ENCODE measurements at places on chromosomes 6 and 20.

- no peak for DNase-seq
Measured at GRCh38 chr20:31363295-31363694, 5.1 kb upstream of the DEFB118 start.

DNA sequence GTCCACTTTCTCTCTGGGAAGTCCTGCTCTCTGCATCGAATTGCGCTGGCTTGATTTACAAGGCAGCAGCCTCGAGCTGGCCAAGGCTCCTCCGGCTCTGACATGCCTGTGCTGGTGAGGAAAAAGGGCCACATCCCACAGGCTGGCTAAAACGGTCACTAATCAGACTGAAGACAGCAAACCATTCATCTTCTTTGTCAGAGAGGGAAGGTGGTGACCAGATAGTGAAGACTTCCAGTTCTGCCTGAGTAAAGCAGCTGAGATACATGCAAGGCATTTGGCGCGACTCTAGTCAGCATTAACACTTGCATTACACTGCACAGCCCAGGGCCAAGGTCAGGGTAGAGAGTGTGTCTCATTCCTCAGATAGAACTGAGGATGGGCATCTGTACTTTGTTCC lies 203.2 kb upstream of the MAP3K7 start:
- DNase-seq: no peak

DNA sequence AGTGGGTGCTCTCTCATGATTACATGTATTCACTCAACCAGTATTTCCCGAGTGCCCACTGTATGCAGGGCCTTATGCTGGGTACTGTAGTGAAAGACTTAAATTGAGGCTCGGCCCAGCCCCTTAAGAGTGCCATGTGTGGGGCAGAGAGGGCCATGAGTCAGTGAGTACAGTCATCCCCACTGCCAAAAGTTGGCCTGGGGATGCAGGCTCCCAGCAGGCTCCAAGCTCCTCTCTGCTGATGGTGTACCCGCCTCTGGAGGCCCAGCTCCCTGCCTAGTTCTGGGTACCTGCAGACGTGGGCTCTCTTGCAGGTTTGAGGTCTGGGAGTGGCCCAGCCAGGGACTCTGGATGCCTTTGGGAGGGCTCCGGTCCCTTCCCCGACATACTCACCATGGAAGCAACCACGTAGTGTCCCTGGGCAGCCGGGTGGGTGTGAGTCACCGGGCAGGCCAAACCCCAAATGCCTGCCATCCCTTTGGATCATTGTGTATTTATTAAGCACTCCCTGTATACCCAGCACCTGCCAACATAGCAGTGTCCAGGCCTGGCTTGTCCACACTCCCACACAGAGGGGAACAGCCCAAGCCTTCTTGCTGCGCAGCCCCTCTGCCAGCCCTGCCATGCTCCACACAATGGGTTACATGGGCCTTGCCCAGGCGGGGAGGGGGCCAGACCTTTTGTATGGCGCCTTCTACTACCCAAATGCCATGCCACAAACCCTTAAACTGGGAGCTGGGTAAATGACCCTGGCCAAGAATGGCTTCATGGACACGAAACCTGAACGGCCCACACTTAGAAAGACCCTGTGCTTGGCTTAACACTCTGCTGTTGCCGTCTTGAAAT lies 153.6 kb downstream of the VEGFA start:
- no peak for DNase-seq

- no peak for DNase-seq
Measured at GRCh38 chr6:149833651-149834050, 30.5 kb downstream of the LRP11 start.

DNA sequence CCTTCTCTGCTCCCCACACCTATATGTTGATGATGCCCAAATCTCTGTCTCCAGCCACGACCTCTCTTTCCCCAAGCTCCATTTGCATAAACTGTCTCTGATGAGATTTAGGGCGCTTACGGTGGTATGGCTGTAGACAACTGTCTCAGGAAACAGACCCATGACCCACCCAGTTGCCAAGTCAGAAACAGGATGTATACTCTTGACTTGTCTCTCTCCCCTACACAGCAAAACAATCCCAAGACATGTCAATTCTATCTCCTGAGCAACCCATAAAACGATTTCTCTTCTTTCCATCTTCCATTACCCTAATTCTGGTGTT lies 13.9 kb downstream of the GNL1 start:
- DNase-seq: no peak

- no peak for DNase-seq
Measured at GRCh38 chr6:135866445-135867123, 15.1 kb downstream of the PDE7B start.

DNA sequence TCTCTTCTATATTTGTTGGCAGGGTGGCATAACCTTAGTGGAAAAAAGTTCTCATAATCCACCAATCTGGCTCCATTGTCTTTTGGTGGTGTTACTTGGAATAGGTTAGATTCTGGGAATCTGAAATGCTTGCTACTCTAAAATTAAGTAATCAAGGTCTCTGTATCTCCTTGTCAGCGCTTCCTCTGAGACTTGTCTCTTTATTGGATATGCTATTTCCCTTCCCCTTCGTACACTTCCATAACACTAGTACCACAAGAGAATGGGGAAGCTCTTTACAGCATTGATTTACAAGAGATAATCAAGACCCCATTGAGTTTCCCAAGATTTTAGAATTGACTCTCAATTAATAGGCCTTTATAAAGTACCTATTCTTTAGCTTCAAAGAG lies 280.2 kb downstream of the ADGB start:
- no peak for DNase-seq

DNA sequence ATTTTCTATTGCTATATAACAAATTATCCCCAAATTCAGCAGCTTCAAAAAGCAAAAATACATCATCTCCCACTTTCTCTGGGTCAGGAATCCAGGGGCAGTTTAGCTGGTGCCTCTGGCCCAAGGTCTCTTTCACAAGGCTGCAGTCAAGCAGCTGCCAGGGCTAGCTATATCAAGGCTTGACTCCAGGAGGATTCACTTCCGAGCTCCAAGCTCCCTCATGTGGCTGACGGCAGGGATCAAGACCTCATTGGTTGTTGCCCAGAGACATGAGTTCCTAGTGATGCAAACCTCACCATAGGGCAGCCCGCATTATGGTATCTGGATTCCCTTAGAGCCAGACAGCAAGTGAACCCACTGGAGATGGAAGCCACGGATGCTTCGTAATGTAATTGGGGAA lies 1.3 kb upstream of the VNN1 start:
- DNase-seq: no peak

- DNase-seq: no peak
Measured at GRCh38 chr6:134152767-134153485, 100.5 kb upstream of the SLC2A12 start.

DNA sequence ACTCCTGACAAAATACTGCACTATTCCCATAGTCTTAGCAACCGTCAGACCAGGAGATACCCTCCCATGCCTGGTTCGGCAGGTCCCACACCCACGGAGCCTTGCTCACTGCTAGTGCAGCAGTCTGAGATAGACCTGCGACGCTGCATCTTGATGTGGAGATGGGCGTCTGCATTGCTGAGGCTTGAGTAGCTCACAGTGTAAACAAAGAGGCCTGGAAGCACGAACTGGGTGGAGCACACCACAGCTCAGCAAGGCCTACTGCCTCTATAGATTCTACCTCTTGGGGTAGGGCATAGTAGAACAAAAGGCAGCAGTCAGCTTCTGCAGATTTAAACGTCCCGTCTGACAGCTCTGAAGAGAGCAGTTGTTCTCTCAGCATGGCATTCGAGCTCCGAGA lies 25.4 kb downstream of the TMEM244 start:
- no peak for DNase-seq

GRCh38 chr20:41086402-41087324 lies 50.7 kb upstream of the PLCG1 start:
- no peak for DNase-seq

GRCh38 chr20:1196634-1197033 lies 6.6 kb upstream of the C20orf202 start:
- DNase-seq: no peak

DNA sequence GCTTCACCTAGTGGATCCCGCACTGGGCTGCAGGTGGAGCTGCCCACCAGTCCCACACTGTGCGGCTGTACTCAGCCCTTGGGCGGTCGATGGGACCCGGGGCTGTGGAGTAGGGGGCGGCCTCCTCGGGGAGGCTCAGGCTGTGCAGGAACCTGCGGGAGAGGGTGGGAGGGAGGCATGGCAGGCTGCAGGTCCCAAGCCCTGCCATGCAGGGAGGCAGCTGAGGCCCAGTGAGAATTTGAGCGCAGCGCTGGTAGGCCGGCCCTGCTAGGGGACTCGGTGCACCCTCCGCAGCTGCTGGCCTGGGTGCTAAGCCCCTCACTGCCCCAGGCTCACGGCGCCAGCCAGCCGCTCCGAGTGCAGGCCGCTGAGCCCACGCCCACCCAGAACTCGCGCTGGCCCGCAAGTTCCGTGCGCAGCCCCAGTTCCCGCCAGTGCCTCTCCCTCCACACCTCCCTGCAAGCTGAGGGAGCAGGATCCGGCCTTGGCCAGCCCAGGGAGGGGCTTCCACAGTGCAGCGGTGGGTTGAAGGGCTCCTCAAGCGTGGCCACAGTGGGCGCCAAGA lies 1407.6 kb downstream of the EPHA7 start:
- no peak for DNase-seq

DNA sequence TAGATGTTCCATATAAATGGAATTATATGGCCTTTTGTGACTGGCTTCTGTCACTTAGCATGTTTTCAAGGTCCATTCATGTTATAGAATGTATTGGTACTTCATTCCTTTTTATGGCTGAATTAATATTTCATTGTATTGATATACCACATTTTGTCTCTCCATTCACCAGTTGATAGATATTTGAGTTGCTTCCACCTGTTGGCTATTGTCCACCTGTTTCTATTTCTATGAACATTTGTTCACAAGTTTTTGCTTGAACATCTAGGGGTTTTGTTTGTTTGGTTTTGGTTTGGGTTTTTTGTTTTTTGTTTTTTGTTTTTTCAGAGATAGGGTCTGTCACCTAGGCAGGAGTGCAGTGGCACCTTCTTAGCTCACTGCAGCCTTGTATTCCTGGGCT lies 23.2 kb downstream of the WFDC3 start:
- DNase-seq: no peak

- DNase-seq: peak; percentile 45
Measured at GRCh38 chr6:16759646-16760515, 1.4 kb downstream of the ATXN1 start.

DNA sequence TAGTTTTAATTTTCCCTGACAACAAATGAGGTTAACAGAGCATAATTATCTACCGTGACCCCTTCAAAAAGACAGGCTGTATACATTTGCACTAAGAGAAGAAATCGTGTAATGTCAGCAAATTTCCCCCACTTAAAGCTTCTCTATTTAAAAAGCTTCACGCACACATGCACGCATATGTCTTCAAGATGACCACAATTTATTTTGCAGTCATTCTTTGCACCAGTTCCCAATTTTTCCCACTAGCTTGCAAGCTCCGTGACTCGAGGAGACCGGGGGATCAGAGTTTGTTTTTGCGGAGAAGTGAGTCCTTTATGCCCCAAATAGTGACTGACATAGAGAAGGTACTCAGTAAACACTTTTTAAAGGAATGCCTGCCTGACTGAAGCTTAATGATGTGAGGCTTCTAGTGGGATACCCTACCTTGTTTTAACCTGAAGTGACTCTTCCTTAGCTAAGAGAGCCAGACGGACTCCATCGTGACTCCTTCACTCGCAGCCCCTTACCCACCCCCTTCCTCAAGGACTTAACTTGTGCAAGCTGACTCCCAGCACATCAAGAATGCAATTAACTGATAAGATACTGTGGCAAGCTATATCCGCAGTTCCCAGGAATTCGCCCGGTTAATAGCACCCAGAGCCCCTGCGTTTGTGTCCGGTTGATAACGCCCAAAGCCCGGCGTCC lies 9.3 kb upstream of the NQO2 start:
- DNase-seq: no peak

GRCh38 chr20:18585134-18585533 lies 2.7 kb upstream of the DTD1 start:
- no peak for DNase-seq

DNA sequence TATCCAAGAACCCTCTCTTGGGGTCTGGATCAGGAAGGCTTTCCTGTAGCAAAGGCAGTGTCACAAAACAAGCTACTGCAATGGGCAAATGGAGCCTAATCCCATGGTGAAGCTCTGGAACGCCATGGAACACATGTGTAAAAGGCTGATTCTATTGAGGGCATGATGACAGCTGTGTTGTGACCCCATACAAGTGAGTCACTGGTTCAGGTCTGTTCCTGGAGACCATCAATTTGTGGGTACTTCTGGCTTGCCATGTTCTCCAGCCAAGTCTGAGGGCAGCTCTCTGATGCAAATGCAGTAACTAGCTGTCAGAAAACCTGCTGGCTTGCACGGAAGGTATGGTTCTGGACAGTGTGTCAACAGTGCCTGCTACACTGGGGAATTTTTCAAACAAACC lies 33.3 kb upstream of the ECHDC1 start:
- DNase-seq: no peak

GRCh38 chr6:46129291-46129628 lies 529 bp upstream of the ENPP4 start:
- DNase-seq: no peak

DNA sequence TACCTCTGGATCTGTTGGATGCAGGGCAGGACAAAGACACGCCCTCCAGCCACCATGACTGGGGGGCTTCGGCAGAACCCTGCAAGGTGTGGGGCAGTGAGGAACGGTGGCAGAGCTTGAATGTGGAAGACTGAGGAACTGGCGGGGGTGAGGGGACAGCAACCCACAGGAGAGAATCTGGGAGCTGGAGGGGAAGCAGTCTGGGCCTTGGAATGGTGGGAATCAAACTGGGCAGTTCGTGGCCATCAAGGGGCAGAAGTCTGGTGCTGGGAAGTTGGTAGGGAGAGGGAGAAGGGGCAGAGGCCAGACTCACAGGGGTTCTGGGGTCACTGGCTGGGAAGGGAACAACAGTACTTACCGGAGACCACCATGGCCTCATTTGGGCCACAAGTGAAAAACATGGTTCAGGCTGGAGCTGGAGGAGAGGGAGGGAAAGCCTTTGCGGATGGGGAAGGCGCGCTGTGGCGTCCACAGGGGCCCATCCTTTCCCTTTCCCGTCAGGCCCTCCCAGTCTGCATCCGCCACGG lies 635 bp downstream of the FLOT1 start:
- no peak for DNase-seq

- no peak for DNase-seq
Measured at GRCh38 chr20:38870733-38871559, 55.3 kb upstream of the FAM83D start.

DNA sequence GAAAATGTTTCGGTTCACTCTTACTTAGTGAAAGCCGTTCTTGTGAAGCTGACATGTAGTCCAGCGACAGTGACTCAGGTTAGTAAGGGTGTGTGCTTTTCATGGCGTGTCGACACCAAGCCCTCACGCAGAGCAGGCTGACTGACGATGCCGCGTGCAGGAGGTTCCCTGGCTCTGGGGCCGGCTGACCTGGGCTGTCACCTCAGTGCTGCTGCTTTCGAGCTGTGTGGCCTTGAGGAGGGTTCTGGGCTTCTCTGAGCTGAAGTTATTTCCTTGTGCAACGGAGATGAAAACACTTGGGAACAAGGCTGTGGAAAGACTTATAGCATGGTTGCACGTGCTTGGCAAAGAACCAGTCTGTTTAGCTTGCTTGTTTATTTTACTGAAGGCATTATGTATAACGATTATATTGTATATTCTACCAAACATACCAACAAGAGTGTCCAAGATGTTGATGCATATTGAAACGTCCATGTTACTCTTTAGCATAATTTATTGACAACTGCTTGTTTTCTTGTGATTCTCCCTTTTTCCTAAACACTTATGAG lies 59.2 kb downstream of the PHACTR3 start:
- DNase-seq: no peak

- DNase-seq: no peak
Measured at GRCh38 chr20:57940868-57941522, 231.2 kb upstream of the PMEPA1 start.

All from stimulated activated CD4-positive, alpha-beta T cell treated with anti-CD3 and anti-CD28 coated beads, Interleukin-1b, Interleukin-23, amount 100 ng/mL, for 1 hour (primary cell).